Astrocyte of the cerebellum (primary cell): ENCODE measurements at places on chromosomes 16 and 17.

GRCh38 chr16:66263168-66263972 lies 103.1 kb upstream of the CDH5 start:
- DNase-seq: no peak

DNA sequence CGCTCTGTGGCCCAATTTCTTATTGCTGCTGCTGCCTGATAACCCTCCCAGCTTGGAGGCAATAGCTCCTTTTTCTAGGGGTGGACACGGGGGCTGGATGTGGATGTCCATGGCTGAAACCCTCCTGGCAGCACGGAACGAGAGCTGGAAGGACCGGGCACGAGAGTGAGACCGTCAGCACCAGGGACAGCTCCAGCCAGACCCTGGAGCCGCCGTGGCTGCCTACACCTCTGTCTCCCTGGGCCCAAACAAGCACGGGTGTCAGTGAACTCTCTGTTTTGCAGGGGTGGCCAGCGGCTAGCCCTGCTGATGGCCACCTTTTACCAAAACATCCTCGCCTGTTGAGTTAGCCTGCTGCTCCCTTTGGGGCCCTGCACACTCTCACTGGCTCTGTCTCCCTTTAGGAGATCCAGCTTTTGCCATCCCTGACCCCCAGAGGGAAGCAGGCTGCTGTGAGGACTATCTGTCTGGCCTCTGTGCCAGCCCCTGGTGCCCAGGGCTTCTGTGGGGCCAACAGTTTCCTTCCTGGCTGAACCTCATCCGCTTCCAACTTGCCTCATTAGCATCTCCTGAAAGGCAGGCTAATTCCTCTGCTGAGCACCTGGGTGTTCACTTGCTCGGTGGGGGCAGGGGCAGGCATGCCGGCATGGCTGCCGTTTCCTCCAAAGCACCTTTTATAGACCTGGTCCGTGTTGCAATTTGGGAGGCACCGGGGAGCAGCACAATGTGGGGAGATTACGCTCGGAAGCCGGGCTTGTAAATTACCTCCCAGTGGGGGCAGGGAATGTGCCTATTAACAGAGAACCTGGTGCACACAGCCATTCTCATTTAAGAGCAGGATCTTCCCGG lies 118.1 kb downstream of the ENGASE start:
- DNase-seq: peak; percentile 2

DNA sequence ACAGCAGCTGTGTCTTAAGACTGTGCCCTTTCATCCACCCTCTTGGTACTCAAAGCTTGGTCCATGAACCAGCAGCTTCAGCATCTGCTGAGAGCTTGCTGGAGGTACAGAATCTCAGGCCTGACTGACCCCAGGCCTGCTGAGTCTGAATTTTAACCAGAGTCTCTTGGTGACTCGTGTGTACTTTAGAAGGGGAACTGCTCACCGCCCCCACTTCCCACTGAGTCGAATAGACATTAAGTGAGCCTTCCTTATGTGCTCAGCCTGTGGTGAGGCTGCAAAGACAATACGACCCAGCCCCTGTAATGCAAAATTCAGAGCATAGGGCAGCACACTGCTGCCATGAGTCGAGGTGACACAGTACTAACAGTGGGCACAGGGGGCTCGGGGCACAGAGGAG lies 662.8 kb downstream of the WWOX start:
- no peak for DNase-seq

DNA sequence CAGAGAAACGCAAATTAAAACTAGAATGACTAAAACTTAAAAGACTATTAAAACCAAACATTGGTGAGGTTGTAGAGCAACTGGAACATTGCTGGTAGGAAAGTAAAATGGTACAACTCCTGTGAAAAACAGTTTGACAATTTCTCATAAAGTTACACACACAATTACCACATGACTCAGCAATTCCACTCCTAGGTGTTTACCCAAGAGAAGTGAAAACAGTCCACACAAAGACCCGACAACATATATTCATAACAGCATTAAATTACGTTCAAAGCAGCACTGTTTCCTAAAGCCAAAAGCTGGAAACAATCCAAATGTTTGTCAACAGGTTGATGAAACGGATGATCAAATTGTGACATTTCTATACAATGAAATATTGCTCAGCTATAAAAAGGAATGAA lies 26.5 kb upstream of the ALOX12 start:
- no peak for DNase-seq

DNA sequence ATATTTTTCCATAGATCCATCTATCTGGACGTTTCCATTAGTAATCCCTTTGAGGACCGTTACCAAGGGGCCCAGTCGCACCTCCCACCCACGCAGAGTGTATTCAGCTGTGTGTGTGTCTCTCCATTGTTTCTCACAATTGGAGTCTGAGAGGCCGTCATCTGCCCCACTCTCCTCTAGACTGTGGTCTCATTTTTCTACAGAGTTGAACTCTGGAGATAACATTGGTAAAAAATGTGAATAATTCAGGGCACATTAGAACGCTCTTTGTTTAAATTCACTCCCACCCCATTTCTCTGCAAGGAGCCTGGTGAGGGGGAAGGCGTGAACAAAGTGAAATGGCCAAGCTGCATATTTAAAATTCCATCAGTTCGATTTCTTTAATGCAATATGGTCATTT lies 333.1 kb upstream of the MAF start:
- no peak for DNase-seq

GRCh38 chr17:14061666-14062560 lies 7.4 kb upstream of the COX10 start:
- DNase-seq: no peak

DNA sequence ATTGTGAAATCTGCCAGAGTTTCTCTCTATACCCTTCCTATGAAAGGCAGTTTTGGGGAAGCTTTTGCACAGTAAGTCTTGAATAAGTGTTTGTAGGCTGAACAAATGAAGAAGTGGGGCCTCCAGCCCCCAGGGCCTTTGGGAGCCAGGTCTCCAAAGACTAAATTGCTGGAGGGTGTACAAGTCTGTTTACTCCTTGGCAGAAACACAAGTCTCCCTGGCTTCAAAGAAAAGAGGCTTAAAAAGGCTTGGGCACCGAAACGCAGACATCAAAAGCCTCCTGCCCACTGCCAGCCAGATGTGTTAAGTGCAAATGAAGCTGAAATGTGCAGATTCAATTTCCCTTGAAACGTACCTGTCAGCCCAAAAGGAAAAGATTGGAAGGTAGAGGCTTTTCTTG lies 146.3 kb downstream of the TMEM132E start:
- no peak for DNase-seq

GRCh38 chr17:63826468-63827001 lies 696 bp upstream of the PSMC5 start:
- DNase-seq: no peak

- no peak for DNase-seq
These were observed 146.6 kb downstream of the SKAP1 start for GRCh38 chr17:48283411-48283810.

- DNase-seq: no peak
These were observed 9.0 kb downstream of the ATAD5 start for GRCh38 chr17:30840771-30841170.

- peak; percentile 15 for DNase-seq
These were observed 41.8 kb downstream of the BRD7 start for GRCh38 chr16:50326835-50327465.

DNA sequence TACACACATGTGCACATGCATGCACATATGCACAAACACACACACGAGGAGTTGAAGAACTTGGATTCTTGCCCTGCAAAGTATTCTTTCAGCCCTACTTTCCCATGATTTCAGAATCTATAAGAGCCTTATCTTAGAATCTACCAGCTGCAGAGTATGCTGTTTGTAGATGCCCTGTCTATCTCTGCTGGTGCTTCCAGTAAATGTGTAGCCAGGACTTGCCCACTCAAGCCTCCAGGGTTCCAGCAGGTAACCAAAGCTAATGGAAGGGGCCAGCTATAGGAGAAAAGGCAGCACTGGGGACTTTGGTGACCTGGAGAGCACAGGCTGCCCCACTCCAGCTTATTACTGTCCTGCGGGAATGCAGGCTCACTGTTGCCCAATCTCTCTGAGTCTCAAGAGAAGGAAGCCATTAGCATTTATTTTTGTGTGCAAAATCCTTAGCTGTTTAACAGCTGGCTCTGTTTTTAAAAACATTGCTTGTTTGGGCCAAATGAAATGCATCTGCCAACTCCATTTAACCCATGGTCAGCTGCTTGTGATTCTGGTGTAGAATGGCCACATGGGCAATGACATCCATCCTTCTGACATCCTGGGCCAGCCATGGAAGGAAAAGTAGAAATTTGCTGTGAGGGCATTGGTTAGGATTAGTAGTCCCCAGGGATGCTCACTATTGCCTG lies 28.6 kb upstream of the XYLT1 start:
- DNase-seq: no peak

DNA sequence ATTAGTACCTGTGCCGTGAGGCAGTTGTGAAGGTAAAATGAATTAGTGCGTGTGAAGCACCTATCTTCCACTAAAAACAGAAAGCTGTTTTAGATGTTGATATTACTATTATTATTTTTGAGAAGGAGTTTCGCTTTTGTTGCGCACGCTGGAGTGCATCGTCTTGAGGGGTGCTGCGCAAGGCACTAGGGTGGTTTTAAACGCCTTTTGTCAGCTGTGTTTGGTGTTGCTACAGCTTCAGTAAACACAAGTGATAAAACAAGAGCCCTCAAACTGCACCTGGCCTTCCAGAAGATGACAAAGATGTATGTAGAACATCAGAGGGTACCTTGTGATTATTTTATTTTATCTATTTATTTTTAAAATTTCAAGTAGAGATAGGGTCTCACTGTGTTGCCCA lies 38.2 kb downstream of the PLCG2 start:
- no peak for DNase-seq

DNA sequence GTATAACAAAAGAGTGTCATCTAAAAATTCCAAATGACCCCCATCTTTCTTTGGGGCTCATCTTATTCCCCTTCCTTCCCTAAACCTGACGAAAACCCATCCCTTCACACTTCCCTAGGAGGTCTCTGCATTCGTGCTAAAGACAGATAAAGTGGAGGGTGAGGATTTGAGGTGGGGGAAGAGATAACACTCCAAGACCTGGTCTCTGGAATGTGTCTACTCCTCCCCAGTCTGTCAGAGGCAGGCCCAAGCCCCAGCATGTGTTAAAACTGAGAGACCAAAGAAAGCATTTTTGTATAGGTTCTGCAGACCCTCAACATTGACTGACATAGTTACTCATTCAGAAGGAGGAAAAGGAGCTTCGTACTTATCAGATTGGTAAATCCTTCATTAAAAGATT lies 11.0 kb upstream of the LHX1 start:
- DNase-seq: no peak

GRCh38 chr17:33112763-33113162 lies 121.1 kb downstream of the SPACA3 start:
- DNase-seq: no peak

DNA sequence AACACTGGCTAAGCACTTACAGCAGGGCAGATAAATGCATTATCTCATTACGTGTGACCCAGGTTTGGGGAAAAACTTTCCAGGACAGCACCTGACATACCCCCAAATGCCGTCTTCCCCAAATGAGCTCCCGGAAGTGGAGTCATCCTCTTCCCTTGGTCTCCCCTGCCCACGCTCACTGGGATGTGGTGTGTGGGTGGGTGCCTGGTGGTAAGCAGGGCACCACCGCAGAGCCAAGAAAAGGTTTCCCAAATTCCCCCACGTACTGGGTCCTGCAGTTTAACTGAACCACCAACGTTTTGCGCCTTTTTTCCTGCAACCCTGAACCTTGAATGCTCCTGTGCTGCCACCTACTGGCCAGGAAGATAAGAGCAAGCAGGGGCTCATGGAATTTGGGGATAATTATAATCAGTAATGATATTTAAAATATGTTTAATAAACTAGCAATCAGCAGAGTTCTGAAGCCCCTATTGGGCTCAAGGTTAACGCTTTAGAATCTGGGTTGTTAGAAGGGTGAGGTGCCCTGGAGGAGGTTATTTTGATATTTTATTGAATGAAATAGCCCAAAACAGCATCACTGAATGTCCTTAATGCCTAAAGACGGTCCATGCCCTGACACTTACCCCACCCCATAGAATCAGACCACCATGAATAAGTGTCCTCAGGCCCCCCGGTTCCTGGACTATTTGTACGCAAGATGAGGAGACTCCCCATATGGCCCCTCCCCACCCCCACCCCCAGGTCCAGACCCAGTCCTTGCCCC lies 8.0 kb downstream of the SPPL2C start:
- DNase-seq: peak; percentile 39

DNA sequence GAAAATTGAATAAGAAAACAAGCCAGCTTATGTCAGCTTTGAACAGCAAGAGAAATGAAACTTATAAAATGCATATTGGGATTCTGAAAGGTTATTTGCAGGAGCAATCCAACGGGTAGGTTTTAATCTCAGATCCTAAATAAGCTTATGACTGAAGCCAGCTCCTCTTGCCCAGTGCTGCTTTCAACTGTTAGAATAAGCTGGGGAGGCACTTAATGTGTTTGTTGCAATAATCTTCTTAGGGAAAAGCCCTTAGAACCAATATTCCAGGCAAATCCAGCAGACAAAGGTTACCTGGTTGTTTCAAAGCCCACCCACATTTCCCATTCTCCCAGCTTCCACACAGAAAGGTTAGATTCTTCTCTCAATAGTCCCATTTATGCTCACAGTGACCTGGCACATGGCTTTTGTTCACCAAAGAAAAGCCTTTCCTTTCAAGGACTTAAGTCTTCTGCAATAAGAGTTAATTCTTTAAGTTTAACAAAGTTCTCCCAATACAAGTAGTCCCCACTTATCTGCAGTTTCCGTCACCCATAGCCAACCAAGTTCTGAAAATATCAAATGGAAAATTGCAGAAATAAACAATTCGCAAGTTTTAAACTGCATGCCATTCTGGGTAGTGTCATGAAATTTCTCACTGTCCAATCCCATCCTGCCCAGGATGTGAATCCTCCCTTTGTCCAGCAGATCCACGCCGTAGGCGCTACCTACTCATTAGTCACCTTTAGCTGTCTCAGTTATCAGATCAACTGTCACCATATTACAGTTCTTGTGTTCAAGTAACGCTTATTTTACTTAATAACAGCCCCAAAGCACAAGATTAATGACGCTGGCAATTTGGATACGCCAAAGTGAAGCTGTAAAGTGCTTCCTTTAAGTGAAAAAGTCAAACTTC lies 5.9 kb downstream of the TEX2 start:
- no peak for DNase-seq

DNA sequence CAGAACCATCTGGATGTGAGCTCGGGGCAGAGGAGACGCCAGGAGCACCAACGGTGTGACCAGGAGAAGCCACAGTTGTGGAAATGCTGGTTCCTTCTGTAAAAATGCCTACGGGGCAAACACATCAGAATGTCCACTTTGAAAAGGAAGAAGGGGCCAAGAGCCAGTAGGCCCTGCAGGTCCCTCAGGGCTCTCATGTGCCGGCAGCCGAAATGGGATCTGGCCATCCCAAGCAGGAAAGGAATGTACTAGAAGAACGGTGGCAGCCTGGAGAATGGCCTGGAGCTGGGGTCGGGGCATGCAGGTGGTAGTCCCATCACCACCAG lies 162.1 kb upstream of the PLCG2 start:
- DNase-seq: no peak

- DNase-seq: no peak
These were observed 44.5 kb upstream of the TBX2 start for GRCh38 chr17:61354895-61355874.

GRCh38 chr17:57808882-57809281 lies 41.0 kb downstream of the MRPS23 start:
- no peak for DNase-seq
